A673 (cell line): ENCODE measurements at places on chromosomes 7 and 10.

GRCh38 chr10:95406651-95407280, 116.0 kb upstream of the PDLIM1 start:
- DNase-seq = no peak

- no peak for DNase-seq
These were observed 1.5 kb downstream of the GIMAP8 start for GRCh38 chr7:150451833-150452461.

DNA sequence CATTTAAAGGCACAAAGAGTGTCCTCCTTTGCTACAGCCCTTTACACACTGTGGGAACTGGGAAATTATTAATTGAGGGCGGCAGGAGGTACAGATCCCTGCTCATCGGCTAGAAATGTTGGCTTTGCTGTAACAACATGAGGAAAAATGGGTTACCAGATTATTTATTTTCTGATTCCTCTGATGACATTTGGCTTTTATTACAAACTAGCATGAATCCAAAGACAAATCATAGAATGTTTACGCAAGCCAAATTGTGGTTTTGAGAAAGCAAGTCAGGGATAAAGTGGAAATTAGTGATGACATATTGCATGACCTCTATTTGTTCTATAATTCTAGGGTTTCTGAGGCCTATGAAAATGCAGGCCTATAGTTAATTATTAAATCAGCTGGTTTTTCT, 126.1 kb upstream of the TMEM196 start:
- no peak for DNase-seq

DNA sequence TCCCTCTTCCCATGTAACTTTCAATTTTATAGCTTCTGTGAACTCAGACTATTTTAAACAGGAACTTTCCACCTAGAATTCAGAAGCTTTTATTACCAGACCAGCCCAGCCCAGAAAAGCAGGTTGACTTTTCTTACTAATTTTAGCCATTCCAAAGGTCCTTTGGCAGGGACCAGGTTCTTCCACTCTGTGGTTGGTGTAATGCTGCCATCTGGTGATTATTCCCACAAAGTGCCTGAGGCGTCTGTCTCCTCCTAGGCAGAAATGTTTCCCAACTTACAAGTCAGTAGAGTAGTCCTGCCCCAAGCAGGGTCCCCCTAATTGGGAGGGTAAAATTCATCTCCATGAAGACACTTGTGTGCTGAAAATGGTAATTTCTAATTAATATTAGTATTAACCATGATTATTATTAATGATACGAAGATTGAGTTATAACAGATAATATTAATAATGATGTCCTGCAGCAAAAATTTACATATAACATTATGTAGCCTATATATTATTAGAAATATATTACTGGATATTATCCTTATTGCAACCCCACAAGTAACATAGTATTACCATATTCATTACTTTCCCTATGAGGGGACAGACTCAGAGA, 53.0 kb upstream of the PPP1R17 start:
- peak; percentile 86 for DNase-seq

DNA sequence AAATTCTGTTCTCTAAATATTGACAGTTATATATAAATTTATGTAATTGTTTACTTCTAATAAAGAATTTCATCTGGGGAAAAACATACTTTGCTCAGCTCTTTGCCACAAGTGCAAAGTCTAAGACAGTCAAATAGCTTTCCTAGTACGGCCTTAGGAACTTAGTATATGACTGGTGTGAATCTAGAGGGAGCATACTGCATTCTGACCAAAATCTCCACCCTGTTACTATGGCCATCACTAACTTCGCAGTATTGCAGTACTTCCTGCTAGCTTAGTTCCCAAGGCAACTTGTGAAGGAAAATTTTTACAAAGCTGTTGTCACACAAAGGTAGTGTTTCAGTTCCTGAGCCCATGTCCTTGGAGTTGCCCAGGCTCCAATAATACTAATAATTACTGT, 181.5 kb downstream of the CFTR start:
- DNase-seq = no peak

GRCh38 chr10:131154306-131155025, 157.1 kb downstream of the TCERG1L start:
- no peak for DNase-seq

GRCh38 chr10:934746-935406, 3.4 kb upstream of the LARP4B start:
- DNase-seq = no peak

DNA sequence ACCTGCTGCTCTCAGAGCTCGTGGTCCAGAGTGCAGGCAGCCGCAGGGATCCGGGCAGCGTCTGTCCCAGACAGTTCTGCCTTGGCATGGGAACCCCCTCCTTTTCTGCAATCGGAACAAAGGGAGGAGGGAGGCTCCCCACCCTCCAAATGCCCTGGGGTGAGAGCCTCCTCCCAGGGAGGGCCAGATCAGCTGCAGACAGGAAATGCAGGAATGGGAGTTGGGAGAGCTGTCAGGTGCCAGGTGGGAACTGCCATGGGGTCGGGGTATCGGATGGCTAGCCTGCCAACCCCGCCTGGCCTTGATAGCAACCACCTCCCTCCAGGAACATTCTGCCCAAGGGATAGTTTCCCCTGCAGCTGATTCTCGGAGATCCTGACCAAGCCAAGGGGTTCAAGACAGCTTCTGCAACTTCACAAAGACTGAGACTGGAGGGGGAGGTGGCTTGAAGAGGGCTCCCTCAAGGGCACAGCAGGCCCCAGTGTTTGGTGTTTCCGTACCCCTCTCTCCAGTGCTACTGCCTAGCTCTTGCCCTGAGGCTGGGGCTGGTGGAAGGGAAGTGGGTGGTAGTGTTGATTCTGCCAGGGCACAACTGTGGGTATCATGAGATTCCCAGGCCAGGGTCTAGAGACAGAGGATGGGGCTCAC, at the start of gene CALML5:
TSS of gene CALML5 (minus strand) at position 78 of the 648 bp plus-strand sequence. CDS start 132 bp downstream, outside the sequence.
- DNase-seq = no peak

DNA sequence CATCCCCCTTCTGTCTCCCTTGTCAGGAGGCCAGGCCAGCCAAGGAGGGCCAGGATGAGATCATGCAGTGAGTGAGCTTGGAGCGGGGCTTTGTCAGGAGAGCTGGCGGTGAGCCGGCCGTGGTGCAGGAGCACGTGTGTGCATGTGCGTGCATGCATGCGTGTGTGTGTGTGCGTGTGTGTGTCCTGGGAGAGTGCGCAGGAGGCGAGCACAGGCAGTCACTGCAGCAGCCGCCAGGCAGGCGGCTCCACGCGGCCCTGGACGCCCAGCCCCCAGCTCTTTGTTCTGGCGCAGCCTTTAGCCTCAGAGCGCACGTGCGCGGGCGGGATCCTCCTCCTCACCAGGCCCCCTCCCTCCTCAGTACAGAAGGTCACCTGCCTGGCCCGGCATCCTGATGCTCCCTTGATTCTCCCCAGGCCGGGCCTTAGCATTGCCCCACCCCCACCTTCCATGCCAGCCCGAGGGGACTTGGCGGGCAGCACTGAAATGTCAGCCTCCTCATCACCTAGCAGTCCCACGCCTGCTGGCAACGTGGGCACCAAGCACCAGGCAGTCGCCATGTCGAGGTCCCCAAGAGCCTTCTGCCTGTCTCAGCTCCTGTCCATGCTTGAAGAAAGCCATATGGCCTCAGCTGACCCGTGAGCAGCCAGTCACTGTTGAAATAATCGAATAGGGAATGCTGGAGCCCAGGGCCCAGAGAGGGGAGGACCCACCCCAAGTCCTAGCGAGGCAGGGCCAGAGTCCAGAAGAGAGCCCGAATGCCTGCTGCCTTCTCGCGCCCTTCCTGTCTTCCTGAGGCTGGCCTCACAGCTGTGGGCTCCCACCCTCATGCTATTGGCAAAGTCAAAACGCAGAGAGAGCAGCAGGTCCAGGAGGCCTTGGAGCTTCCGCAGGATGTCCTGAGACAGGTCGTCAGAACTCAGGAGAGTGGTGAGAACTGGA, 125.9 kb upstream of the PPIF start:
- no peak for DNase-seq

- DNase-seq = no peak
These were observed 750.1 kb downstream of the MAGI2 start for GRCh38 chr7:78703391-78703790.

DNA sequence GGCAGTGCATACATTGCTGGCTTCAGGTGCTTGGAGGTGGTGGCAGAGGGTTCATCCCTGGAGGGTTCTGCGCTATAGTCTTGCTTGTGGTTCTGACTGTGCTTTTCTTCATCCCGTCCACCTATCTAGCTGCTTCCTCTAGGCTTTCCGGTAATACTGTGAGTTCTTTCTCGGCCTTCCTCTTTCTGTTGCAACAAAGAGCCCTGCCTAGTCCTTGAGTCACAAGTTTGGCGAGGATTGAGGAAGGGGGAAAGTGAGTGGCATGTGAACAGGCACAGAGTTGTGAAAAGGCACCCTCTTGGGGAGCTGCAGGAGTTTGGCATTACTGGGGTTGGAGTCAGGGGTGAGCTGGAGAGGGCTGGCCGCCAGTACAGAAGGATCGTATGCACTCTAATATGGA, 123.0 kb downstream of the SH2D4B start:
- DNase-seq = no peak

DNA sequence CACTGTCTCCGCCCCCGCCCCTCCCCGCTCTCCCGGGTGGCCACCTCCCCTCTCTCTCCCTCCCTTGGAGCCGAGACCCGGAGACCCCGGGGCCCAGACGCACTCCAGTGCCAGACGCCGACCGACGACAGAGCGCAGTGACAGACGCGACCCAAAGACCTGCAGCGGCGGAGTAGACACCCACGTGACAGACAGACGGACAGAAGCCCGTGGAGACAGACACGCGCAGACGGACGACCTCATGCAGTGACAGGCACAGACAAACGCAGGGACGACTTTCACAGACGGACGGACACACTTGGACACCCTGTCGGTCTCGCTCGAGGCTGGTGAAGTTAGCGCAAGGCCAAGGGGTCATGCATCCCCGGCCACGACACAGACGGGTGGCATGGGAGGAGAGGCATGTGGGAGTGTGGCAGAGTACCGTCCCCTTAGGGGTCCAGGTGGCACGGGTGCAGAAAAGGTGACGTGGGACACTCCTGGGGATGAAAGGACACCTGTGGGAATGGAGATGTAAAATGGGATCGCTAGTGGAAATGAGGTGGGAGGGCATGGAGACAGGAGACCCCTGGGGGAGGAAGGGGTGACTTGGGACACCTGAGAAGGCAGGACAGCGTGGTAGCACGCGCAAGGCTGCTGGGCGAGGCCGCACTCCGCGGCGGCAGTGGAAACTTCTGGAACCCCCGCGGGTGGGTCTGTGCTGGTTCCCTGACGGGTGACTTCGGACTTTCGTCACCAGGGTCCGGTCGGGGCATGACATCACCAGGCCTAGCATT, 456 bp upstream of the ACHE start:
- DNase-seq = peak; percentile 68

GRCh38 chr10:5776136-5776880, 36.9 kb downstream of the GDI2 start:
- peak; percentile 16 for DNase-seq

DNA sequence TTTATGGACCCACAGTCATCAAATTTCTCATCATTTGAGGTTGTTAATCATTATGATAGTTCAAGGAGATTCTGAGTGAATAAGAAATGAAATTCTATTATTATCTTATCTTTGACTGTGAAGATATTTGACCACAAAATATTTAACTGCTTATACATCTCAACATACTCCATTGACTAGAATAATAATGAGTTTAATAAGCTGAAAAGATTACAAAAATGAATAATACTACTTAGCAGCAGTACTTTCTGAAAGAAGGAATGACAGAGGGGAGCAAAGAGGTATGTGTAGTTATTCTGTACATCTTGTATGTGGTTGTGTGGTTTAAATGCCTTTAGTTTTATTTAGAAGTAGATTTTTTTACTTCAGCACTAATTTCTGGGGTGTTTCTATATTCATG, 214.2 kb downstream of the PRKG1 start:
- no peak for DNase-seq

- no peak for DNase-seq
These were observed 146.5 kb downstream of the GLRX3 start for GRCh38 chr10:130282492-130283218.

- no peak for DNase-seq
These were observed 34.0 kb downstream of the C7orf25 start for GRCh38 chr7:42877862-42878261.

DNA sequence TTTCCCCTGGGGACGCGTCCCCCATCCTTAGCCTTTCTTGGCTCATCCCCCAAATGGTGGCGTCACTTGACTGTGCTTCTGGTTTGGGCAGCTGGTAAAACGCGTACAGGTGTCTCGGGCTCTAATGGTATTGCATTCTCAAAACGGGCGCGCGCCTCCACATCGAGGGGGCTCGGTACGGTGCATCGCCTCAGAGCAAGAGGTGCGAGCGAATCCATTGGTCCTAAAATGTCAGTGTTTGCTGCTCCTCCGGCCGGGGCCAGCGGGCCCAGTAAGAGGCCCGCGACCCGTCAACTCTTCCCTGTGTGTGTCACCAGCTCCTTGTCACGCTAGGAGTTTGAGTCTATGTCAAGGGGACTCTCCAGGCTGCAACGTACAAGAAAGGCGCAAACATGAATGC, 90.6 kb upstream of the SH2B2 start:
- no peak for DNase-seq

DNA sequence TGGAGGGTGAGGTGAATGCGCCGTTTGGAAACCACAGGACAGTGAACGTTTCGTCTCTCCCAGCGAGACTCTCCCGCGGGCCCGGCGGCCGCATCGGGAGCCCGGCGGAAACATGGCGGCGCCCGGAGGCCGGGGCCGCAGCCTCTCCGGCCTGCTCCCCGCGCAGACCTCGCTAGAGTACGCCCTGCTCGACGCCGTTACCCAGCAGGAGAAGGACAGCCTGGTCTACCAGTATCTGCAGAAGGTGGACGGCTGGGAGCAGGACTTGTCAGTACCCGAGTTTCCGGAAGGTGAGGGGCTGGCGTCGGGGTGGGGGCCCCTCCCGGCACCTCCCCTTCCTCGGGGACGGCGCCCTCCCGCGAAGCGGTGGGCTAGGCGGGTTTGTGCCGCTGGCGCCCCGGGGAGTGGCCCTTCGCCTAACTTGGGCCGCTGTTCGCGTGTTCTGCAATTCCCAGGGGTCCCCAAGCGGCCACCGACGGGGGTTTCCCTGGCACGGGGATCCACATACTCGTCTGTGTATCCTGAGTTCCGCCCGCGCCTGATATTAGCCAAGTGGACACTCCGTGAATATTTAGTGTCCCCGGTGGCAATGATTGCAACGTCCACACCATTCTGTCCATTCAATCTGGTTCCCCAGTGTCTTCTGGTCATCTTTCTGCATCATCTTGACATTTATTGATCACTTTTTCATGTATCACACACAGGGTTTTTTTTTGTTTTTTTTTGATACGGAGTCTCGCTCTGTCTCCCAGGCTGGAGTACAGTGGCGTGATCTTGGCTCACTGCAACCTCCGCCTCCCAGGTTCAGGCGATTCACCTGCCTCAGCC, 514 bp downstream of the NHLRC2 start:
- peak; percentile 81 for DNase-seq

- DNase-seq = no peak
These were observed 621.2 kb upstream of the NRP1 start for GRCh38 chr10:33955676-33956075.

- DNase-seq = no peak
These were observed 81.0 kb downstream of the SNX10 start for GRCh38 chr7:26372704-26373103.

- no peak for DNase-seq
These were observed 2.4 kb downstream of the TCTN3 start for GRCh38 chr10:95691281-95691680.

DNA sequence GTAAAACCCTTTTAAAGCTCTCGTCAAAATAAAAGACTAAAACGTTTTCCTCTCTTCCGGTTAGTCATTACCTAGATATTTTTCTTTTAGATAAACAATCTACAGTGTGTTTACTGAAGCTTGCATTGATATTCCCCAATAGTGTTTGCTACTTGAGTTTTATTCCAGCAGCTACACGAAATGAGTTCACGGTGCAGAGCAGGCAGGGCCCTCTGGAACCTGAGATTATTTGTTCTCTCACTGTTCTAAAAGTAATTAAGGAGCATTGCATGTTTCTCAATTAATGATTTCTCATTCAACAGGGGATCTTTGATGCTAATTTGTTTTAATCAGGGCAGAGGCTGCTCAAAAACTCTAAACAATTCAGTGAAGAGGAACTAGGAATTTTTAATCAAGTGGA, 319.7 kb downstream of the GFRA1 start:
- no peak for DNase-seq
